ENCODE measurements at places on chromosomes 1 and 21. TPM values are rescaled to one million over a fixed set of nuclear protein-coding genes. Genes with fewer than 3 reads are reported as not detected.

- DNase-seq: no peak
These were observed 29.6 kb upstream of the PRRX1 start for GRCh38 chr1:170634293-170634692.

DNAJC6 gene
- 1.3 TPM for total RNA-seq

DNA sequence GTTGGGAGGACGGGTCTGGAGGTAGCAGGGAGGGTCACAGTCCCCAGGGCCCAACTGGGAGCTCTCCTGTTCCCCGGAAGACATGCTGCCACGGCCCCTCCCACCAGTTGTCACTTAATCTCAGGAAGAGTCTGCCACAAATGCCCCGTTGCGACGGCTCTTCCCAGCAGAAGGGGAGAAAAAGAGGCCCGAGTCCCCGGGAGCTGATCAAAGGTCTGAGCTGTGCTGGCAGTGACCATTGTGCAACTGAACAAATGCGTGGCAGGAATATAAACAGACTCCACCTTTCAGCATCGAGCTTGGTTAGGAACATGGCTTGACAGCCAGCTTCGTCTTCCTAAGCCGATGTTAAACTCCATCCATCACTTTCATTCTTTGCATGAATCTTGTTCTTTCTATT, 27.8 kb upstream of the ZBTB21 start:
- DNase-seq: peak; percentile 37

DNA sequence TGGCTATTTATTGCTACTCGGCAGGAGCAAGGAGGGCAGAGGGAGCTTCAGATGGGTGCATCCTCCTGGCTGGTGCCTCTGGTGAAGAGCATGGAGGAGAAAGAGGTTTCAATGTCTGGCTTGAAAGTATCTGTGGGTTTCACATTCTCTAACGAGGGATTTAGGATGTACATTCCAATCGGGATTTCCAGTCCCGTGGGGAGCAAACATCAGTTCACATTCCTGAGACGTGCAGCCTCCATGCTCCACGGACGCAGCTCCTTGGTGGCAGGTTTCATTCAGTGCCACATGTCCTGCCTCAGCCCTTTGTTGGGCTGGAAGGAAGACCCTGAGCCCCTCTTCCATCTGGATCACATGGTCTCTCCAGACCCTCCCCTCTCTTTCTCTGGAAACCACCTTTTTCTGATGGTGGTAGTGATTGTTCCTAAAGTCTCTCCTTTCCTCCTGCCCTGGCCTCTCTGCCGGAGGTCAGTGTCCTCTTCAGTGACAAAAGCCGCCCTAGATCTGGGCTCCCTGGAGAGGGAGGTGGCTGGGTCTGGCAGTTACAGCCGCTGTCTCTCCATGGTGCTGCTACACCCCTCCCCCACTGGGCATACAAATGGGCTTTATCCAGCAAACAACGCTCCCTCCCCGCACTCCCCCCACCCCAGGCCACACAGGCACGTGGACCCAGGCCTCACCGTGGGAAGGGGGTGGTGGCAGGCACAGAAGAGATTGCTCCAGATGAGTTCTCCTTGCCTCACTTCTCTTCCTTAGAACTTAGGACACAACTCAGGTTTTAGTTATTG, 826 bp upstream of the CA14 start:
- no peak for DNase-seq

GRCh38 chr1:104402178-104402577, 652.5 kb downstream of the AMY1C start:
- no peak for DNase-seq

- no peak for DNase-seq
These were observed 49.1 kb upstream of the SCMH1 start for GRCh38 chr1:41291195-41291594.

DNA sequence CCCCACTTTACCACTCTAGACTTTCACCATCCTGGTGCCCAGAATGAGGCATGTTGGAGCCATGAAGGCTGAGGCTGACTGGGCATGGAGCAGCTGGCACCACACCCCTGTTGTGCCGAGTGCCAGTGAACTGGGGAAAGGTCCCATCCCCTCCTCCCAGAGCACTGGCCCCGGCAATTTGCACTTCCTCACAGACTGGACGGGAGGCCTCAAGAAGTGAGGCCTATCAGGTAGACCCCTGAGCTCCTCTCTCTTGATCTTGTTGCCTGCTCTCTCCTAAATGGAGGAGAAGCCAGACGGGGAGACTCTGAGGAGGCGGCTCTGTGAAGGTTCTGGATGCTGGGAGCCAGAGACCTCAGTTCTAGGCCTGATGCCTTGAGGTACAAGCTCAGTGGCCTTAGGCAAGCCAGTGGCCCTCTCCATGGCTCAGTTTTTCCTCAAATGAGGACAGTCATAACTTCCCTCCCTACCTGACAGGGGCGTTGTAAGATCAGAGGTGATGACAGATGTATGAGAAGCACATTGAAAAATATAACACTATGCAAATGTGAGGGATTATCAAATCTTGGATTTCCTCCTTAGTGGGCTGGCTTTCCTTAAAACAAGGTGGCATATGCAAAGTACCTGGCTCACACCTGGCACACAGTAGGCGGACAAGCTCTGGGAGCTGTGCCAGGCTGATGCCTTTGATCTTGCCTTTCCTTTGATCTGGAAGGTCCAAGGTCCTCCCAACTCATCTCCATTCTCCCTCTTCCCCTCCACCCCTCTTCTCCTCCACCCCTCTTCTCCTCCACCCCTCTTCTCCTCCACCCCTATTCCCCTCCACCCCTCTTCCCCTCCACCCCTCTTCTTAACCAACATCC, 6.7 kb downstream of the GRHL3 start:
- DNase-seq: no peak

- no peak for DNase-seq
These were observed 14.1 kb downstream of the CEP104 start for GRCh38 chr1:3842912-3843311.

DNA sequence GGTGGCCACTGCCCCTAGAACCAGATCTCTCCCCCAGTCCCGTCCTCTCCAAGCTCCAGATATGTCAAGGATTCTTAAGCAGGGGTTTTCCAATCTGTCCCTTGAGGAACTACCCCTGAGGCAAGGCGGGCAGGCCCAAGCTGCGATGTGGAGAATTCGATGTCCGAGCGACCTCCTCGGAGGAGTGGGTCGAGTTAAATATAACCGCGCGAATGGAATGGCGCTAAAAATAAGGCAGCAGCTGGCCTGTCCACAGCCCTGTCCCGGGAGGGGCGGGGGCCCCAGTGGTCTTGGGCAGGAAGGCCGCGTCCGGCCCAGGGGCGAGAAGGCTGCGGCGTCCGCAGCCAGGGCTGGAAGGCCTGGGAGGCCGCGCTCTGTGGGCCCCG, 5.8 kb upstream of the FOXD3 start:
- no peak for DNase-seq

DNA sequence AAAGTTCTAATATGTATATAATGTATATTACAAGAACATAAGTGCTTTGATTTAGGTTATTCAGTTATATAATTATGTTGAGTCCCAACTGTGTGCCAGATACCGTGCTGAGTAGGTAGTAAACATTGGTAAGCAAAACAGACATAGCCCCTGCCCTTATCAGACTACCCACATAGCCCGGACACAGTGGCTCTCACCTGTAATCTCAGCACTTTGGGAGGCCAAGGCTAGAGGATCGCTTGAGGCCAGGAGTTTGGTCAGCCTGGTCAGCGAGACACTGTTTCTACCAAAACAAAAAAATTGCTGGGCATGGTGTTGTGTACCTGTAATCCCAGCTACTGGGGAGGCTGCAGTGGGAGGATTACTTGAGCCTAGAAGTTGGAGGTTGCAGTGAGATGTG, 30.7 kb downstream of the RNF11 start:
- DNase-seq: no peak

- DNase-seq: no peak
These were observed 392.9 kb downstream of the DSCAM start for GRCh38 chr21:40454057-40454456.

GRCh38 chr1:172778456-172779455, 119.9 kb downstream of the FASLG start:
- DNase-seq: no peak

TMEM200B gene
- total RNA-seq: 1.5 TPM

TMCC2 gene
- 0.88 TPM for total RNA-seq

DNA sequence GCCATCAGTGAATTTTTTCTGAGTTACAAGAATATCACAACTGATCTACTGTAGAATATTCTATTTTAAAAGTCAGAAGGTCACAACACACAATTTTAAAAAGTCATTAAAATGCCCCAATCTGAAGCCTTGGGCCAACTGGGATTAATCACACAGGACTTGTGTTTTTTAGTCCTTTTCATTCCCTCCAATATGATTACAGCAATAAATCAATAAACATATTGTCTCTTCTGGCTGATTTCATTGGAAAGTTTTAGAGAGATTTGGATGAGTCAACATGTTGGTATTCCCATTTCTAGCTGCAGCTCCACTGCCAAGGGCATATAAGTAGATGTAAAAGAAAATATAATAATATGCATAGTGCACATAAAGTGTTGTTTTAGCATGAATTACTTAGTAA, 85.8 kb downstream of the NIBAN1 start:
- DNase-seq: no peak

- no peak for DNase-seq
These were observed 1.6 kb upstream of the PFKL start for GRCh38 chr21:44298301-44298700.

SPRR2F gene
- total RNA-seq: not detected

MPL gene
- 0.12 TPM for total RNA-seq

DNA sequence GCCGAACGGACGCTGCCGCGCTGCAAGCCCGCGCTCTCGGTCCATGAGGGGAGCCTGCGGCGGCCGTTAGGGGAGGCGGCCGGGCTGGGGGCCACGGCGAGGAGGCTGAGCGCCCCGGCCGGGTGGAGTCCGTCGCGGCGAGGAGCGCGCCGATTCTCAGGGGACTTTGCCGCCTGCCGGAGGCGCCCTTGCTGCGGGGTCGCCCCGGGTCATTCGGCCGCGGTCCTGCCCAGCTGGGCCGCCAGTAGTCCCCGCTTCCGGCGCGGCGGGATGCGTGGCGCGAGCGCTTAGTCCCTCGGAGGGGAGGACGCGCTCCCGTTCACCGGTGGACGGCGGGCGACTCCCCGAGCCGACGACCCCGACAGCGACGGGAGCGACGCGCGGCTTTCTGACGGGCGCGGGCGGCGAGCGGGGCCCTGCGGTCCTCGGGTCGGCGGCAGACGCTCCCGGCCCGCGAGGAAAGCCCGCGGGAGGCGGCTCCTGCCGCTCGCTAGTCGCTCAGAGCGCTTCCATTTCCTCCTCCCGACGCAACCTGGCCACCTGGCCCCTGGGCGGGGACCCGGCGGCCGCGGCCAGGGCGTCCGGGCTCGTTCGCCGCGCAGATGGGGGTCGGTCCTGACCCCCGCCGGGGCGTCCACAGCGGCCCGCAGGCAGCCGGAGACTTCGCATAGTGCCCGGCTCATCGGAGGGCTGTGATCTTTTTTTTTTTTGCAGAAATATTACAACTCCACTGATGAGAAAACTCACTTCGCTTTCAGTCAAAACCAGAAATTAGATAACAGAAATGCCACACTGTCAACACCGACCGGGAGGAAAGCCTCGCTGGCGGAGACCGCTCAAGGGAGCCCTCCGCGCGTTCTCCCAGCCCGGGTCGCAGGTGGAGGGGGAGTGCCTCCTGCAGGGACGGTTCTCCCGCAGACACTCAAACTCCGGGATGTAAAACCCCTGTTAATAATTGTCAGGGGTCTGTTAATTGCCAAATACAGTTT, 641 bp upstream of the ZBTB21 start:
- DNase-seq: peak; percentile 41

- no peak for DNase-seq
These were observed 118.8 kb downstream of the PTBP2 start for GRCh38 chr1:96840396-96840795.

C1QTNF12 gene
- 21.3 TPM for total RNA-seq

DNA sequence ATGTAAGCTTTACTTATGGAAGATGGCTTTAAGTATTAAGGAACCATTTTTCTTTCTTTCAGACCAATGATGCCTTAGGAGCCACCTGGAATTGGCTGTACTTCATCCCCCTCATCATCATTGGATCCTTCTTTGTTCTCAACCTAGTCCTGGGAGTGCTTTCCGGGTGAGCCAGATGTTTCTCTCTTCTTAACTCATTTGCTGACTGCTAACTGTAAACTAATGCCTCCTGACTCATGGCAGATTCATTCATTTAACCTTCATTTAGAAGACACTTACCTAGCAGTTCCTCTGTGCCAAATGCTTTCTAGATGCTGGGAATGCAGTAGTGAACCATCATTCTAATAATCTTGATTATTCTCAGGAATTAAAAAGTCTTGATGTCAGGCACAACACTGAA, 168.0 kb downstream of the CACNA1E start:
- DNase-seq: no peak

DNA sequence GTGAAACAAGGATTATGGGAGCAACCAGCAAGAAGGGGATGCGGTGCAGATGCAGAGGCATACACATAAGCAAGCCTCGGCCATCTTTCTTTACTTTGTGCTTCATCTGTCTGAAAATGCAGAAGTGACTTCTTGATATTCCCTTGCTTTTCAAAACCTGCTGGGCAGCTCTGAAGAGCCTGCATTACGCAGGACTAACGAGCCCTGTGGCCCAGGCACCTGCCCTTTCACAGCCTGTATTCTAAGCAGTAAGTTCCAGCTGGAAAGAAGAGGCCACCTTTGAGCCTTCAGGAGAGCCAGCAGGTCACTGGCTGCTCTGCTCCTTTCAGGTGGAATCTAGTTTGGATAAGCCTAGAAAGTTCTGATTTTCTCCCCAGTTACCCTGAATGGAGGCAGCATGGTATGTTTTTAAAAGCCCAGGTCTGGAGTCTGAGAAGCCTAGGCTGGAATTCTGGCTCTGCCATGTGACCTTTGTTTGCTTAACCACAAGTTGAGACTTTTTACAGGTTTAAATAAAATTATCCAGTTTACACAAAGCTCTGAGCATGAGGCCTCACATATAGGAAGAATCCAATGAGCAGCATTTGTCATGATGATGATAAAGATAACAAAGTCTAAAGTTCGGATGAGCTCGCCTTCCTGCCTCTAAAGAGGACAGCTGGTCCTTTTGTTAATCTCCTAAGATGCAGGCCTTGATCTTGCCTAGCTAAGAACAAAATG, 122.9 kb downstream of the UBR4 start:
- DNase-seq: peak; percentile 56

GBP6 gene
- total RNA-seq: not detected

NHLH1 gene
- 0.12 TPM for total RNA-seq

GCSAML gene
- total RNA-seq: 0.48 TPM

- no peak for DNase-seq
These were observed 21.9 kb upstream of the TTF2 start for GRCh38 chr1:117038236-117038635.

DNA sequence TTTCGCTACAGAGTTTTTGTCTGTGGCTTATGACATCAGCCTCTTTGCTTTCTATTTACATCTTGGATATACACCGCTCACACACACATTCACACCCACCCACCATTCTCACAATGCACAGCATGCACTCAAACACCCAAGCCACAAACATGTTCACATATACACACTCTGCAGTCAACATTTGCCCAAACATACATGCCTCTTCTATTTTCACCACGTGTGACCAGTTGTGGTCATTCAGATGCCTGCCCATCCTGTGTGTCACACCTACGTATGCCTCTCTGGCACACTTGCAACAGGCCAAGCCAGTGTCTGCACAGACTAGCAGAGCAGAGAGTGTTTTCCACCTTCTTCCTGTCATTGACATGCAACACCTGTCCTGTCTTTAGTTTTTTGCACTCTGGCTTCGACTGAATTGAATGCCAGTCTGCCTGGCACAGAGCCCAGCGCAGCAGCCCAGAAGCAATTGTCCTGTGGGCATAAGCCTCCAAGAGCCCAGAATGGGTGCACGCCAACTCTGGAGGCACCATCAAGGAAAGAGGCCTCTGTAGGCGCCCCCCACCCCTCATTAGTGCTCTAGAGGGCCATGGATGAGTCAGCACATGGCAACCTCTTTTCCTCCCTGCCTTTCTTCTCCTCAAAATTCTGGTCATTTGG, 37.7 kb upstream of the LRRN2 start:
- peak; percentile 31 for DNase-seq

GRCh38 chr1:46449223-46450159, 40.1 kb upstream of the DMBX1 start:
- DNase-seq: no peak

DNAJC28 gene
- 1.2 TPM for total RNA-seq

SOX13 gene
- 35.1 TPM for total RNA-seq

All from colonic mucosa (tissue), 4 donors.